ENCODE measurements at places on chromosomes 7 and 10.

DNA sequence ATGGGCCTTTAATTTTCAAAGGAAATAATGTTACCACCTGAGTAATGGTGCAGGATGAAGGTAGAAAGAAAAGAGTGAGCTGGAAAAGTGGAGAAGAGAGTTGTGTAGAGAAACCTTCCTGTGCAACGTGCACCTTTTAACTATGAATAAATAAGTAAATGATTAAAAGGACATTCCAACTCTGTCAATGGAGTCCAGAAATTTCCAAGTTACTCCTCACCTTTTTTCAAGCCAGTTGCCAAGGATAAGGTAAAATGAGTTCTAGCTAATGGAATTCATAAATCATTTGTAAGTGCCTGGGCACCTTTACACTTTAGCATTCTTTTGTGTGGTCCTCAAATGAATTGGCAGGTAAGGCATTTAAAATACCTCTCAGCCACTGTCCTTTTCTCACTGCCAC lies 549.4 kb upstream of the NRP1 start:
- no peak for DNase-seq
- H3K27ac ChIP-seq: no peak overlapping the region
- no peaks in the 10 kb centered on the region for H3K27me3 ChIP-seq
- no peaks in the 10 kb centered on the region for H3K4me1 ChIP-seq

GRCh38 chr10:45675388-45675787 lies 2.8 kb upstream of the ZFAND4 start:
- no peaks in the 10 kb centered on the region for H3K27me3 ChIP-seq
- no peak overlapping the region for H3K27ac ChIP-seq
- DNase-seq: no peak
- no peak overlapping the region for H3K4me3 ChIP-seq
- peaks cover 4% of the 10 kb centered on the region for H3K4me1 ChIP-seq

DNA sequence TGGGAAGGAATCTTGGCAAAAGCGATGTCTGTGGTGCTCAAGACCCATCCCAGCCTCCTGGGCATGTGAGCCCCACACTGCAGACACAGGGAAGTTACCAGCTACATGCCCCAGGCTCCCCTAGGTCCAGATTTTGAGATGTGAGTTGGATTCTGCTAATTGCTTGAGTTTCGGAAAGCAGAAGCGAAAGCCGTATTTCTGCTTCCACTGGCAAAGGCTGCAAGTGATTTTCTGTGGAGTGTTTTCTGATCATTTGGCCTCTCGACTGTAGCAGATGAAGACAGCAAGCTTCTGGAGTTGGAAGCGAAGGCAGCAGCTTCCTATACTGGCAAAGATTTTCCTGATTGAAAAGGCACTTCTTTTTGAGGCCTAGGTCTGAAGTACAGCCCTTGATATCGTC lies 29.6 kb downstream of the ANKRD16 start:
- DNase-seq: no peak
- H3K36me3 ChIP-seq: no peaks in the 10 kb centered on the region
- no peak overlapping the region for H3K27ac ChIP-seq
- H3K4me1 ChIP-seq: no peaks in the 10 kb centered on the region

- H3K4me3 ChIP-seq: no peak overlapping the region
- H3K27me3 ChIP-seq: no peaks in the 10 kb centered on the region
- no peak overlapping the region for H3K27ac ChIP-seq
- H3K4me1 ChIP-seq: no peaks in the 10 kb centered on the region
- peaks cover 9% of the 10 kb centered on the region for H3K36me3 ChIP-seq
Measured at GRCh38 chr10:29415876-29416275, 127.0 kb downstream of the LYZL1 start.

DNA sequence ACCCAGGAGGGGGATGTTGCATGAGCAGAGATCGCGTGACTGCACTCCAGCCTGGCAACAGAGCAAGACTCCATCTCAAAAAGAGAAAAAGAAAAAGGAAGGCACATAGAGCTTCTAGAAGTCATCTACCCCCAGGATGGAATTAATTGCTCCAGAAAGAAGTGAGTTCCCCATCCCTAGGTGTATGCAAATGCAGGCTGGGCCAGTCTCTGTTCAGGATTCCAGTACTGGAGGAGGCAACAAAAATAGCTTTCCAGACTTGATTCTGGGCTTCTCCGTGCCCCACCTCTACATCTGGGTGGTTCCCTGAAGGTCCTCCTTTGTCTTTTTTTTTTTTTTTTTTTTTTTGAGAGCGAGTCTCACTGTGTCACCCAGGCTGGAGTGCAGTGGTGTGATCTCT lies 28.6 kb downstream of the CASTOR2 start:
- H3K27ac ChIP-seq: no peak overlapping the region
- no peak overlapping the region for H3K4me3 ChIP-seq
- DNase-seq: no peak

- no peaks in the 10 kb centered on the region for H3K27me3 ChIP-seq
- DNase-seq: no peak
- H3K4me3 ChIP-seq: no peak overlapping the region
- no peaks in the 10 kb centered on the region for H3K36me3 ChIP-seq
- no peaks in the 10 kb centered on the region for H3K4me1 ChIP-seq
Measured at GRCh38 chr7:43486634-43487033, 96.3 kb upstream of the STK17A start.
